Stimulated activated CD8-positive, alpha-beta memory T cell treated with anti-CD3 and anti-CD28 coated beads, Interleukin-7, amount 100 ng/mL, for 48 hours (primary cell): ENCODE measurements at places on chromosomes 6 and 20.
A peak's percentile ranks its signal among the peaks of the same experiment; 100 is the strongest.

- DNase-seq, result no peak
Observed at GRCh38 chr20:60446267-60447111, 488.3 kb downstream of the CDH26 start.

GRCh38 chr6:70375166-70375565 lies 38.1 kb upstream of the FAM135A start:
- no peak for DNase-seq

DNA sequence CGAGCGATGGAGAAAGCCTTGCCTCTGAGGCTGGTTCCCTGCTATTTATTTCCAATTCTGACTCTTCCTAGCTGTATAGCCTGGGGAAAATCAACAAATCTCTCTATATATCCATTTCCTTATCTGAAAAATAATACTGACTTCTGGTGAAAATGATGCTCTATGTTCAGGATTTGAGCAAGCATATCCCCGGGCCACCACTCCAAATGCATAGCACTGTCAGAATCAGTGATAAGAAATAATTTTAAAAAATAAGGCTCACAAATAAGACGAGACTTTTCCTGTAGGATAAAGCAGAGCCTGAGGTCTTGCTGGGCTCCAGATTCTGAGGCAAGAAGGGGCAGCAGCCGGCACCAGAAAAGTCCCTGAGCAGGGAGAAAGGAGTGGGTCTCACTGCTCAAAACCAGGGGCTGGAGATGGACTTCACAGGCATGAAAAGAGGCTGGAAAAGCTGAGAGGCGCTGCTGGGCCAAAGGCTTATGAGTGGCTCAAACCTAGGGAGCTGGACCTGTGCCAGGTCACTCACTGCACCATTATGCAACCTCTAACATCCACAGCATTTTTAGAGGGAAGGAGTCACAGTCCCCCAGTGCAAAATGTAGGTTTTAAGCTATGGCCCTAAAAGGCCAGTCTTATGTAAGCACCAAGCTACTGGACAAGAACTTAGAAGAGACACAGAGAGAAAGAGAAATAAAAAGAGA lies 48.1 kb upstream of the SLC17A4 start:
- DNase-seq, result no peak

DNA sequence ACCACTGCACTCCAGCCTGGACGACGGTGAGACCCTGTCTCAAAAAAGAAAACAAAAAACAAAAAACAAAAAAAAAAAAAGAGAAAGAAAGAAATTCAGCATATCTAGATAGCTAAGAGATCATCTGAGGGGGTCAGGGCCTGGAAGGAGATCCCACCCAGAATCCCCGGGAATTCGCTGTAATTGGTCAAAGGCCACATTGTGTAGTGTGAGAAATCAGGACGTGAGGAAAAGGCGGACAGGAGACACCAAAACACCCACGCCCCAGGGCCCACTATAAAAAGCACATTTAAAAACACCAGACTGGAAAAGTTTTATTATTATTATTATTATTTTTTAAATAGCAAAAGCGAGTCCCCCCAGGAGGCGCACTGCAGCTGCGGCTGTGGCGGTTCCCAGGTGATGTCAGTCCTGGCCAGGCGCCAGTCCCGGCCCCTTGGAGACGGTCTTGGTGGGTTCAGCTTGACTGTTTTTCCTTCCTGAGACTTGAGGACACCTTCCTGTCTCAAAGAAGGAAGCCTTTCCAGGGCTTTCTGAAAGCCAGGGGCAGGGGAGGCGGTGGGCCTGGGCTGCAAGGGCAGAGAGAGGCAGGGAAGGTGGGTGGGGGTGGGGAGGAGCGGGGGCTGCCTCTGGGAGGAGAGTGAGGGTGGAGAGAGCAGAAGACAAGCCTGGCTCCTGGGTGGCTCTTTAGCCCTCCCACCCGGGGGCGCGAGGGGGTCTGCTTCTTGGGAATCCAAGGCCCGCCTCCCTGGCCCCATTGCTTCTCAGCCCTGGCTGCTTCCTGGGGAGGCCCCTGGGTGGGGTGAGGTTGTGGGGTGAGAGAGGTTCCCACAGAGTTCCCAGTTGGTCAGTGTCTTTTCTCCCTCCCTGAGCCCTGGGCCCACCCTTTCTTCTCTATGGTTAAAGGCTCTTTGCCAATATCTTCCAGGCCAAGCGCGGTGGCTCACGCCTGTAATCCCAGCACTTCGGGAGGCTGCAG lies 14.5 kb downstream of the TCF15 start:
- no peak for DNase-seq

- no peak for DNase-seq
Observed at GRCh38 chr6:32852018-32852843, 1.3 kb downstream of the TAP1 start.

GRCh38 chr6:135710042-135710441 lies 141.5 kb upstream of the PDE7B start:
- no peak for DNase-seq

- peak; percentile 39 for DNase-seq
Observed at GRCh38 chr6:158002951-158003853, 21.5 kb downstream of the SYNJ2 start.

GRCh38 chr6:33936886-33937285 lies 133.1 kb upstream of the MLN start:
- no peak for DNase-seq

- no peak for DNase-seq
Observed at GRCh38 chr6:51129043-51129442, 310.4 kb downstream of the TFAP2B start.

- DNase-seq, result no peak
Observed at GRCh38 chr6:166678426-166678825, 51.4 kb upstream of the RPS6KA2 start.

GRCh38 chr6:159527351-159527750 lies 165.7 kb downstream of the SOD2 start:
- DNase-seq, result no peak

- DNase-seq, result no peak
Observed at GRCh38 chr20:47662483-47663353, 122.6 kb downstream of the SULF2 start.

GRCh38 chr6:25981568-25982263 lies 19.1 kb downstream of the TRIM38 start:
- no peak for DNase-seq

DNA sequence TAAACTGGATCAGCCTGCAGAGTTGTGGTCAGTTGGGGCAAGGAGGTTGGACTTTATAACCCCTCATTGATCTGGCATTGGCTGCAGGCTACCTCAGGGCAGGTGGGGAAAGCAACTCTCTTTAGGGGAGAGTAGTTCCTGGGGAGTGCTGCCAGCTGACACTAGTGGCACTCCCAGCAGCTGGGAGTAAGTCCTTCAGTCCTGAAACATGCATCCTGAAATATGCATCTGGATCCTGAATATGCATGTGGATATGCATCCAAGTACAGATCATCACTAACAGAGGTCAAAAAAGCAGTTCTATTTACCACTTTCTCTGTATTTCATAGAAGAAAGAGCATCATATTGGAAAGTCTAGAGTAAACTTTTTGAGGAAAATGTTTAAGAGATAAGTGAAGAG lies 350.8 kb downstream of the EPM2A start:
- DNase-seq, result no peak

DNA sequence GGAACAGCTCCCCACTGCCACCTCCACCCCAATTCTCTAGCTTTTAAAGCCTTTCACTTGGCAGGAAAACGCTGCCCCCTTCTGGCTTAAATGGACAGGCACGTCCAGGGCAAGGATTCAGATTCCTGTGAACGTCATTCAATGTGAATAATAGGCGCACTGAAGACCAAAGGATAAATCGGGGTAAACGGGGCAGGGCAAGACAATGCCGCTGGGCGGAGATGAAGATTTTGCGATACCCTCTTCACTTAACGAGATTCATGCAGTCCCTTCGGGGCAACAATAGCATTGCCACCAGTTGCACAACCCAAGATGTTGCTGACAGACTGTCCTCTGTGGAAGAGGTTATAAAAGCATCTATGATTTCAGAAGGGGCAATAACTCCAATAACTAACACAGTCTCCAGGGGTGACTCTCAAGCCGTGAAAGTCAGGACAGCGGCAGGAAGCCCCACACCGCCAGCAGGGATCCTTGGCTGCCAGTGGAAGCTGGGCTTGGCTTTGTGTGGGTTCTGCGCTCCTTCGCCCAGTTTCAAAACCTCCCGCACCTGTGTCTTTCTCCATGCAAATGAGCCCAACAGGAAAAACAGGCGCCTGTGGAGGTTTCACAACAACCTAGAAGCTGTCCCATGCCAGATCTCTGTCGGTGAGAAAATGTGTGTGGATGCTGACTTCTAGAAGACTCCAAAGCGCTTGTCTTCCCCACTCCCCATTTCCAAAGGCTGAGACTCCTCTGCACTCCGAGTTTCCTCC lies 291.8 kb downstream of the BMP7 start:
- DNase-seq, result no peak

GRCh38 chr6:43221046-43221972 lies 8.0 kb downstream of the DNPH1 start:
- DNase-seq, result no peak
